Esophagus mucosa (tissue), 1 donor: ENCODE measurements at places on chromosomes 5 and 9.

GRCh38 chr5:3489239-3489843 is 106.3 kb upstream of the IRX1 start:
- ATAC-seq = no peak

DNA sequence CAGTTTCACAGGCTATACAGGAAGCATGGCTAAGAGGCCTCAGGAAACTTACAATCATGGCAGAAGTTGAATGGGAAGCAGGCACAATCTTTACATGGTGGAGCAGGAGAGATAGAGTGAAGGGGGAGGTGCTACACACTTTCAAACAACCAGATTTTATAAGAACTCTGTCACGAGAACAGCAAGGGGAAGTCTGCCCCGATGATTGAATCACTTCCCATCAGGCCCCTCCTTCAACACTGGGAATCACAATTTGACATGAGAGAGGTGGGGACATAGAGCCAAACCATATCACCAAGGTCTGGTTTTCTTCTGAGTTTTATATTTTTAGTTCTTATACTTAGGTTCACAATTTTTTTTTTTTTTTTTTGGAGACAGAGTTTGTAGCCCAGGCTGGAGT is 16.1 kb downstream of the ZCCHC9 start:
- ATAC-seq = no peak

DNA sequence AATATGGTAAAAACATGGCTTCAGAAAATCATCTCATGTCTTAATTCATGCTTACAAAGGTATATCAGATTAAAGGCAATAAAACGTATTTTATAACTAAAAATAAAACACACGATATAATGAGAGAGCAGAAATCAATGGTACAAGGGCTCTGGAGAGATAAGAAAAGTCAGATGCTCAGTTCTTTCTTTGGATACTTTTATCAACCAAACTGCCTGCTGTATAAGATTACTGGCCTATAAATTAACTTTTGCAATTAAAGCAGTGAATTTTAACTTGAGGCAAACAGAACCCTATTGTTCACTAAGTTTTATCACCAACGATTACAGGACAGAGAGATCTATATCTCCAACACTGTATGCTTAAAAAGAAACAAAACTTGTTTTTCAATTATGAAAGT is 42.1 kb upstream of the HNRNPA0 start:
- no peak for ATAC-seq

- peak; percentile 63 for ATAC-seq
Observed at GRCh38 chr5:132410451-132411303, 41.2 kb downstream of the SLC22A5 start.
